RPMI7951 (cell line): ENCODE measurements at places on chromosomes 7 and 10. TPM values are rescaled to one million over a fixed set of nuclear protein-coding genes. Genes with fewer than 3 reads are reported as not detected.

Gene FOXI2
- total RNA-seq = not detected in 2 replicates

GRCh38 chr7:2471022-2471329 lies 5.2 kb downstream of the GRIFIN start:
- peak; percentile 35 for DNase-seq

- DNase-seq = no peak
These were observed 40.5 kb upstream of the ZNF107 start for GRCh38 chr7:64625114-64626082.

DNA sequence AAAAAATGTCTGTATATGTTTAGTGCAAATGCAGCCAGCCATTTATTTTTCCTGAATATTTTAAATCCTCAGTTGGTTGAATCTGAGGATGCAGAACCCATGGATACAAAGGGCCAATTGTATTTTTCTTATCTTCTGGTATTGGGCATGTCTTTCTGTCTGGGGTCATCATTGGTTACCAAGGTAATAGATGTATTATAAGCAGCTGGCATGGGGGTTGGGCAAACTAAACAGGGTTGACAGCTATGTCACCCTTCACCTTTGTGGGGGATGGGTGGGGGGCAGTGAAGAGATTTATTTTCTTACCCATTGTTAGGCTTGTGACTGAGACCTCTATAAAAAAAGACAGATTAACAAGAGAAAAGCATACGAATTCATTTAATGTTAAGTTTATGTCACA lies 38.8 kb downstream of the CDHR3 start:
- DNase-seq = no peak

GRCh38 chr10:25178411-25178810 lies 3.6 kb downstream of the GPR158 start:
- no peak for DNase-seq

DNA sequence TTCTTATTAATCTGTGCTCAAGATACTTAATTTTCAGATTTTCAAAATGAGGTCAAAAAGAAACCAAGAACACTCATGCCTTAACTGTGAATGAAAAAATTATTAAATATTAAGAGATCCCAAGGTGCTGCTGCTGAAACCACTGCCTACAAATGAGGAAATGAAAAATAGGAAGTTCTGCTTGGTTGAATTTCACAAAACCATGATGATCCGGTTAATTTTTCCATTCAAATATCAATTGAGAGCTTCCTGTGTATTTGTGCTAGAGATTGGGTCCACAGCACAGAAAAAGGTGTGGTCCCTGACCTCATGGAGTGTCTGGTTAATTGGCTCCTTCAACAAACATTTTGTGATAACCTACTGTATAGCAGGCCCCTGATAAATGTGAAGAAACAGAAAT lies 132.7 kb upstream of the YAE1 start:
- no peak for DNase-seq

DNA sequence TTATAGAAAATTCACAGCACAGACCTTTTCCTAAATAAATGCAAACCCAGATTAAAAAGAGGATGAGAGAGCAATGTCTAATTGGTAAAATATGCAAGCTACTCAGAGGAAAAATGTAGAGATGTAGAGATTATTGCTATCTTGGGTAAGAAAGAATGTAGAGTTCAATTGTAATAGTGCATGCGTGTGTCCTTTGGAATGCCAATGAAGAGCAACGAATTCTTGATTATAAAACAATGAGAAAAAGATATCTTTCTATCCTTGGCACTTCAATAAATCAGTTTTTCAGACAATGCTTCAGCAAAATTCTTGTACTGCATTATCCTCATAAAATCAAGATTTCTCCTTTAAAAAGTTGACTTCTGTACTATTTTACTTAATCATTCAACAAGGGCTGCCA lies 50.9 kb downstream of the SEMA3D start:
- peak; percentile 50 for DNase-seq

DNA sequence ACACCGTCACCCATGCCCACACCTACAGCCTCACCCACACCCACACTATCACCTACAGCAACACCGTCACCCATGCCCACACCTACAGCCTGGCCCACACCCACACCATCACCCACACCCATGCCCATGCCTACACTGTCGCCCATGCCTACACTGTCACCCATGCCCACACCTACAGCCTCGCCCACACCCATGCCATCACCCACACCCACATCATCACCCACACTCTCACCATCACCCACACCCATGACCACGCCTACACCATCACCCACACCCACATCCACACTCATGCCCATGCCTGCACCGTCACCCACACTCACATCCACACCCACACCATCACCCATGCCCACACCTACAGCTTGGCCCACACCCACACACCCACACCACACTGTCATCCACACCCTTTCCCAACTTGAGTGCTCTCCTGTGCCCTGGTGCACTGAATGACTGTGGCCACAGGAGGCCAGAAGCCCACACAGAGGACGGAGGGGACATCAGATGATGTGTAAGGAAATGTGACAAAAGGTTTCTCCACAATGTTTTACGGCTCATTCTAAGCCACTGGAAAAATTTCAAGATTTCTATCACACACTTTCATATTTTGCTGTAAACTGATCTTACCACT lies 153.3 kb downstream of the WDR37 start:
- DNase-seq = no peak

Gene MLXIPL
- not detected in 2 replicates for total RNA-seq

- no peak for DNase-seq
These were observed 53.8 kb downstream of the SMURF1 start for GRCh38 chr7:99089914-99090629.

DNA sequence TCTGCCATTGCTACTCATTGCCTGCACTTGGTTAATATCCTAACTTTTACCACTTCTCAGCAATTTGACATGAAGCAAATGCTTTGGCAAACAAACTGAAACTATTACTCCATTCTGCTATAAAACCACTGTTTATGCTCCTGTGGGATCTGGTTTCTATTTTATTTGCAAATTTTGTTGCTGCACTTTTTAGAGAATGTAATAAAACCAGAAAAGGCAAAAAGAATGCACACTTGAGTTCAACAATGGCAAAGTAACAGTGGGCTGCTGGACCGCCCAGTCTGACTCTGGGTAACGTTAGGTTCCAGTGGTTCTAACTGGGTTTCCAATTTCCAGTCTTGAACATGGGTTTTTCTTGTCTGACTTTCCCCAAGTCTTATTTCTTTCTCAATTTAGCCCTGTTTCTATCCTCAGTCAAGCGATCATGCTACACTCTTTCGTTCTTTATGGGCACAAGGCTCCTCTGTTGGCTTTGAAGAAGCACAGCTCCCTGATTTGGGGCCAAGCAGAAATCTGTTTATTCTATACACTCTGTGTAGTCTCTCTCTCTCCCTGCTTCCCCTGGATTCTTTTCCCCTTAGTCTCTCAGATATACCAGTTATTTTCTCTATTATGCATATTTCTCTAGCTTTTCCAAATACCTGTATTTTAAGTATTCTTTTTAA lies 129.2 kb upstream of the FAM3C start:
- no peak for DNase-seq

Gene RHOBTB1
- 10.1 and 12.4 TPM in 2 replicates for total RNA-seq

DNA sequence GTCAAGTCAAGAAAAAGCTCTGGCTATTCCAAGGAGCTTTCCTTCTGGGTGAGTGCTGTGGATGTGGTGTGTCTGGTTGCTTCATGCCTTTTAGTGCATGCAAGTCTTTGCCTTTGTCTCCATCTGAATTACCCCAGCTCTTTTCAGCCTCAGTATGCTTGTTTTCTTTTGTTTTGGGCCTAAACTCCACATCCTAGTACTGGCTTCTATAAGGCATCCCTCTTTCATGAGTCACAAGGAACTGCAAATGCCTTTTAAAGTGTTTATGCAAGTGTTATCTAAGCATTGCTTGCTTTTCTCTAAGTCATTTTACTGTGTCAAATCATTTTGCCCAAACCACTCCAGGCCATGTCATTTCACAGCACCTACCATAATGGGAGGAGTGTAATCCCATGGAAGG lies 132.1 kb downstream of the PLCE1 start:
- peak; percentile 15 for DNase-seq

Gene HABP2
- total RNA-seq = not detected in 2 replicates

GRCh38 chr10:88027570-88027969 lies 164.1 kb downstream of the PTEN start:
- DNase-seq = no peak

Gene SPDYE18
- 0.59 TPM in 1 of 2 replicates, not detected in the other for total RNA-seq

DNA sequence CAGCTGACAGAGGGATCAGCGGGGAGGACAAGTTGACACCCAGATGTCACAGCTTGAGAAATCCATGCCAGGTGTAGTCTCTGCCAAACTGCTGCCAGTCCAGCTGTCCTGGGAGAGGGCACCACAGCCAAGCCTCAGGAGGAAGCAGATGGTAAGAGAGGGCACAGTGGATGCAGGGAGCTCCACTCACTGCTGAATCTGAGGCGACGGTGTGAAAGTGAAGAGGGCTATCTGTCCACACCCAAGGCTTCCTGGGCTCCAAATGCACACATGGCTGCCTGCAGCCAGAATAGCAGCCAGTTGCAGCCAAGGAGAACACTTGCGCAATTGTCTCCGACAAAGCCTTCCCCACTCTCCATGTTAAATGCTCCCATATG lies 502.4 kb downstream of the GRID1 start:
- DNase-seq = no peak

GRCh38 chr10:80535671-80536360 lies 1.9 kb upstream of the SH2D4B start:
- peak; percentile 81 for DNase-seq

GRCh38 chr10:3036155-3037021 lies 31.0 kb upstream of the PFKP start:
- no peak for DNase-seq

DNA sequence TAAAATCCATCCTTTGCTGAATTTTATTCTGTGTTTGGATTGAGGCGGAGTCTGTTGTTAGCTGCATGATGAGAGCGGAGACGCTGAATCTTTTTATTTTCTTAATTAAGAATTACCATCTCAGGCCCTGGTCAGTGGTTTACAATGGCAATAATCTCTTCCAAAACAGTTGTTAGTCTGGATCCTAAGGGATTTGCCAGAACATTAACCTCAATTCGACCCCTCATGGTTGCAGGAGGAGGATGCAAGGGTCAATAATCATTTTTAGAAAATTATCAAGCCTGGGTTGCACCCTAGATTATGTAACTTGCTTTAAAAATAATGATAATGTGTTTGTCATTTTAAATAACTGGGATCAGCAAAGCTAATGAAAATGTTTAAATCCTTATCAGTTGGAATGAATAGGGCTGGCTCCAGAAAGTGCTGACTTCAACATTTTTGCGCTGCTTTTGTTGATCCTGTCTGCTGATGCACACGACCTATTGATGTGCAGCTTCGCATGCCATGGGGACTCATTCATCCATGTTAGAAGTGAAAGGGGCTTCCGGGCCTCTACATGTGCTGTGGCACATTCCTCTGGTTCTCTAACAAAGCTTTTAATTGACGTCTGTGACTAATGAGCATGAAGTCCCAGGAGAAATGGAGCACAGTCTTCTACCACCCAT lies 80.7 kb upstream of the KIAA1217 start:
- no peak for DNase-seq

DNA sequence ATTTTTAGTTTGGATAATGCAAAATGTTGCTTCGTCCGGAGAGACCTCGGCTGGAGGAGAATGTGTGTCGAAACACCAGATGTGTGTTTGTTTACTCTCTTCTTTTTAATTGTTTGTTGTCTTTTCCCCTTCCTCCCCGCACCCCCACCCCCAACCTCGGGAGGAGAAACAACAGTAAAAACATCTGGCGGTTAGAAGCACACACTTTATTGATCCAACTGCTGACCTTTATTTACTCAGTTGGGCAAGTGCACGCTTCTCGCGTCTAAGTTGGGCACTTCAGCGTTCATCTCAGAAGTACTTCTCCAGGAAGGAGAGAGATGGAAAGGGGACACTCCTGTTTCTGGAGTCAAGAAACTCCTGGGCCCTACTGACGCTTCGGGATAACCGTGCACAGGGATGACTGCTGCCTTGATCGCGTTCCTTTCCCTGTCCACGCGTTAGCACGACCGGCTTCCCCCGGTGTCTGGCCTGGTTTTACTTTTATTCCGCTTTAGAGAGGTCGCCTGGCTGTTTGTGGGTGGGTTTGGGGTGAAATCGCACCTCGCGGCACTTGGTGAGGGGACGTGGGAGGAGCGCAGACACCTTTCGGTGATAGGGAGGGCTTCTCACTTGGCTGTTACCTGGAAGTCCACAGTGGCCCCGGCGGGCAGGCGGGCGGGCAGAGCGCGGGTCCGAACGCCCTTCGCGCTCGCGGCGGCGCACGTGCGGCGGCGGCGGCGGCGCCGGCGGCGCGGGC lies 168.3 kb upstream of the PPP1R3A start:
- DNase-seq = no peak

DNA sequence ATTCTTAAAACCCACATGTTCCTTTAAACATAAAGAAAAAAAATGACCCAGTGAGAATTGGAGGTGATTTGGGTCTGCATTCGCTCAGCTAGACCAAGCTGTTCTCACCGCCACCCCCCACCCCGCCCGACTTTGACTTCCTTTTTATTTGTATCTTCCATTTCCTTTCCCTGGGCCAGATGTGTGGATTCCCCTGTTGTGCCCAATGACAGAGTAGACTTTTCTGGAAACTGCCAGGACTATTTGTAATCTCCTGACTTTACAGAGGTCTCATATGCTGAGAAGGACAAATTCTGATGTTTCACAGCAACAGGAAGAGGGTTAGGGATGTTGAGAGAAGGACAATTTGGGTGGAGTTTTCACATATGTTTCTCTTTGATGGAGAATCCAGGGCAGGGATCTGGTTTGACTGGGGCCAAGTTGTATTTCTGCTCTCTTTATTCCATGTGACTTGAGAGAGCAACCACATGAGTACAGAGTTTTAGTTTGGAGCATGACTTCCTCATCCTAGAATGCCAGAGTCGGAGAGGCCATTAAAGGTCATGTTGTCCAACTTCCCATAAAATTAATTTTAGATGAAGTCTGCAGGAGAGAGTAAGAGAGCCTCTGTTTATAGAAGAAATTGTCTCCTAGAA lies 1023.2 kb downstream of the LRMDA start:
- DNase-seq = no peak

DNA sequence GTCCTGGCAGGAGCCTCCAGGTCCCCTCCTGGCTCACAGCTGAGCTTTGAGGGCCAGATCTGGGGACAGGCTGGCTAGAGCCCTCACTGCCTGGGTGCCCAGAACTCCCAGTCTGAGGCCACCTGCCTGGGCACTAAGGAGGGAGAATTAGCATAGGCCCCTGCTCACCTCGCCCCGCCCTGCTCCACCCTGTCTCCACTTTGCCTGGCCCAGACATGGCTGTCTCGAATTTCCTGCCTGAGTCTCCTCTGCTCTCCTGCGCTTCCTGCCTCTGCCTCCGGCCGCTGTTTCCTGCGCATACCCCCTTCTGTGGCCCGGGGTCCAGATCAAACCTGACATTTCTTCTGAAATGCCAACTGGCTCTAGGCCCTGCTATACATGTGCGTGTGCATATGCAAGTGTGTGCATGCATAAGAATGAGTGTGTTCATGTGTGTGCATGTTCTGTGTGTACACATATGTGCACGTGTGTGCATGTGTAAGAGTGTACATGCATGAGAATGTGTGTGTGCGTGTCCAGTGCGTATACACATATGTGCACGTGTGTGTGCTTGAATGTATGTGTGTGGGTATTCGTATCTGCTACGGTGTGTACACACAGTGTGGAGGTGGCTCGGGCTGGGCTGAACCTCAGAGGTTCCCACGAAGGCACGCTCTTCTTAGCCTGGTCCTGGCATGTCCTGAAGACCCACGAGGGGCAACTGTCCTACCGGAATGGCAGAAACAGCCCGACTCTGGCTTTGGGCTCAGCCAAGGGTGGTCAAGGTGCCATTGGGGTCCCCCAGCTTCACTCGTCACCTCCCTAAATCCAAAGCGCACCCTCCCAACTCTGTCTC lies 64.9 kb downstream of the MYL10 start:
- DNase-seq = no peak
